ENCODE measurements at places on chromosomes 5 and 9.

DNA sequence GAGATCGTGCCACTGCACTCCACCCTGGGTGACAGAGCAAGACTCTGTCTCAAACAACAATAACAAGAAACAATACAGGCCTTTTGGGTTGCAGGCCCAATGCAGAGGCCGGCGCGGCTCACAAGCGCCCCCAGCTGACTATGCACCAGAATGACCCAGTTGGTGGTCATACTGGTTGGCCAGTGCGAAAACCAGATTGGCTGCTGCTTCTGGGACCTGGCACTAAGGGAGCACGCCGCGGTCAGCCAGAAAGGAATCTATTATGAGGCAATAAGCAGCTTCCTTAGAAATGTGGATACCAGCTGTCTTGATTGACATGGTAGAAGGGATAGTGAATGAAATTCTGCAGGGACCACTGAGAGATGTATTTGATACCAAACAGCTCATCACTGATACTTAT lies 35.0 kb downstream of the RANBP17 start:
- no peak for DNase-seq

- no peak for DNase-seq
Measured at GRCh38 chr5:86983208-86983607, 284.5 kb upstream of the RASA1 start.

DNA sequence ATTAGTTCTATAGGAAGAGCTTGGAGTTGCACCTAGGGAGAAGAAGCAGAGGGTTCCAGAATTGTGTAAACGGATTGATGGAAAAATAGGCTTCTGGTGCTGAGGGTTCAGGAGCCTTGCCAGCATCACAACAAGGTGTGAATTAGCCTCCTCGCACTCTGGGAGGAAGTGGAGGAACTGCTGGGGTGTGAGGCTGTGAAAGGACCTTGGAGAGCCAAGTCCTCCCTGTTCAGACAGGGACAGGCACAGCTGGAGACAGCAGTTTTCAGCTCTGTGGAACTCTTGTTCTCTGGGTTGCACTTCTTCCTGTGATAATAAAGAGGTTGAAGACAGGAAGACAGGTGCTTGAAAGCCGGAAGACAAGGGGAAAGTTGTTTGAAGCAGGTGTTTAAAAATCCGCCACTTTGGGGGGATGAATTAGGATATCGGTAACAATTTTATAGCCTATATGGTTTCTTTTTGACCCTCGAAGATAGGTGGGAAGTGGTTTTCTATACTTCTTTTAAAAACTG lies 22.6 kb downstream of the DAPK1 start:
- no peak for DNase-seq

- no peak for DNase-seq
Measured at GRCh38 chr9:70092190-70092589, 48.5 kb downstream of the MAMDC2 start.

DNA sequence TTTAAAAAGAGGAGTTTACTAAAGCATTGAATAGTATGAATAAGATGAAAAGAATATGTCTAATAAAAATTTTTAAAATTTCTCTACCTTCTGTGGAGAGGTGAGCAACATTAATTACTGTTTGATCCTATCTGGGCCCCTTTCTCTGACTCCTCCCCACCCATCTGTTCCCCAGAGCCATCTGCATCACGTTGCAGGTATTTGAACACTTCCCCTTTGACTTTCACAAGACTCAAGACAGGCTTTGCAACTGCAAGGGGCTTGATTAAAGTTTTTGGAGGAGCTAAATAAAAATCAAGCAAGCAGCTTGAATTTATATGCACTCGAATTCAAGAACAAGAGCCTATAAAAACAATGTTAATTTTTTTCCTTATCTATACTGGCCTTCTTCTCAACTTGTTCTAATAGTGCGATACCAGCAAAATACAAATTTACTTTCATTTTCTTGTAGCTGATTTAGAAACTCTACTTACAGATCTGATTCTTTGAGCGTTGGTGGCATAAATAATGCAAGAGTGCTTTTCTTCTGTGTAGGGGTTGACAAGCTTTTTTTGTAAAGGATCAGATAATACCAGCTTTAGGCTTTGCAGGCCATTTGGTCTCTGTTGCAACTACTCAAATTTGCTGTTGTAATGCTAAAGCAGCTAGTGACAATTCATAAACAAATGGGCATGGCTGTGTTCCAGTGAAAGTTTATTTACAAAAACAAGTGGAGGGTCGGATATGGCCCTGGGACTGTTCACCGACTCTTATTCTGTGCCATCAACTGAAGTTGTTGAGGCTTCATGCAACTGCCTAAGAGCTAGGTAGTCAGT lies 21.2 kb downstream of the TXNDC8 start:
- DNase-seq = no peak

DNA sequence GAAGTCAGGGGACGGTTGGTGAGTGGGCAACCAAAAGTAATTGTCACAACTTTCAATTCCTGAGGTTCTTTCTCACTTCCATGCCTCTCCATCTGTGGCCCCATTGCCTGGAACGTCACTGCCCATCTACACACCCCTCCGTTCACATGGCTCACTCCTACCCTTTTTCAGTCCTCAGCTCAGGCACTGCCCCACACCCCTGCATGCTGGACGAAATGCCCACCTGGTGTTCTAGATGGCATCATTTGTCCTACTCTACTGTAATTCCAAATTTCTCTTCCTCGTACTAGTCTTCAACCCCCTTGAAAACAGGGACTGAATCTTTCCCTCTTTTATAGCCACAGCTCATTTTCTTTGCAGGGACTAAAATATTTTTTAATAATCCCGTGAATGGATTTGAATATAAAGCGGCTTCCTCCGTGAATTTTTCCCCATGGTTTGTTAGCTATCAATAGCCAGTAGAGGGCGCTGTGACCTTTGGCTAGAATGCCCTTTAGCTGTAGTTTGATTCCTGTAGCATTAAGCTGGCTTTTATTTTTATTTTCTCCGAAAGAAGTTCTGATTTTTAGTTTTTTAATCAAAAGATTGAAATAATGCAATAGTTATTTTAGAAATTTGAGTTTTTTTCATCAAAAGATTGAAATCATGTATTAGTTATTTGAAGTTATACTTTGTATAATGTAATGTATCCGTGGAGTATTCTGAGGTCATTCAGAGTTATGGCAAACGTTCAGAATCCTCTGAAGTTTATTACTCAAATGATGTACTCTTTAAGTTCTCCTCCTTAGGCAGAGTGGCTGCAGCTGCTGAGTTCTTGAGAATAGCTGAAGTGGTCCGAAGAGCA lies 232.1 kb downstream of the SH3GL2 start:
- DNase-seq = peak; percentile 64

DNA sequence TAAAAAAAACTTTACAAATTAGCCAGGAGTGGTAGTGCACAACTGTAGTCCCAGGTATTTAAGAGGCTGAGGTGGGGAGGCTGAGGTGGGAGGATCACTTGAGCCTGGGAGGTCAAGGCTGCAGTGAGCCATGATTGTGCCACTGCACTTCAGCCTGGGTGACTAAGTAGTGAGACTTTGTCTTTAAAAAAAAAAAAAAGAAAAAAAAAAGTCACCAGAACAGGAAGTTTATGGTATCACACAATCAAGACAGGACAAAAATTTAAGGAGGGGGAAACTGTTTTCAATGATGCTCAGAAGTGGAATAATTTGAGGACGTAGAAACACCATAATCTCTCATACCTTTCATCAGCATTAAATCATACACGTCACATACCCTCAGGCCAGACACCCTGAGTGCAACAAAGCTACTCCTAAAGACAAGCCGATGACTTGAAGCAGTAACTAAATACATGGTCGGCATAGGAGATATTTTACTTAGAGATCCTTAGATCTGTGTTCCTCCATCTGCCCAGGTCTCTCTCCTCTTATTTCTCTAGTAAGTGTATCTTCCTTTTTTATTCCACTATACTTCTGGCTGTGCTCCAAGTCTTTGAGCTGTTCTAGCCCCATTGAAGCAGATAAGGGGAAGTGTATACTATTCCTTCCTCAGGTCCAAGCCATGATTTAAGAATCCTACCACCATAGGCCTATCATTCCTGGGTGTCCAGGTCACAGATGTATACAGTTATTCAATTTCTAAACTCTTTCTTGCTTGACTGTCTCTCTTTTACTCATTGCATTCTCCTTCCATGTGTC lies 91.3 kb upstream of the APC start:
- DNase-seq = no peak

DNA sequence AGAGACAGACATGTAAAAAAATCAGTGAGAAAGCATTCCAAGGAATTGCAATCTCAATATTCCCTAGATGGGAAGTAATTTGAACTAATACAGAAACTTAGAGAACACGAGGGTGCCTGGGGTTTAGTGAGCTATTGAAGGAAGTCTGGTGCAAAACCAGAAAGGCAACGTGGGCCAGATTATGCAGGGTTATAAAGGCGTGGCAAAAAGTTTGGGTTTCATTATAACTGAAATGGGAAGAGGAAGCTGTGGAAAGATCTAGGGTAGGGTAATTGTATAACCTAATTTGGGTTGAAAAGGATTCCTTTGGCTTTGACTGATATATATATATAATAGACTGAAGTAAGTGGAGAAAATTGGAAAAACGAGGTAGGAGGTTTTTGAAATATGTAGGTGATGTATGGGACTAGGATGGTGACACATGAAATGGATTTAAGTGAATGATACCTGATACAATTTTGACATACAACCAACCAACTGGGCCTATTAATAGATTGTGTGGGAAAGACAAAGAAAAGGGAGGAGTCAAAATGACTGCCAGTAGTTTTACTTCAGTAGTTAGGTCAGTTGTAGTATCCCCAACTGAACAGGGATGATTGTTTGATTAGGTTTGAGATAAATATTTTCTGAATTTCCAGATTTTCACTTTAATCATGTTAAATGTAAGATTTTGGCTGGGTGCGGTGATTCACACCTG lies 65.3 kb downstream of the FAM174A start:
- DNase-seq = no peak

GRCh38 chr5:60395712-60396329 lies 304.1 kb downstream of the DEPDC1B start:
- no peak for DNase-seq
